NCI-H2081 (cell line): ENCODE measurements at places on chromosomes 5 and 9.

DNA sequence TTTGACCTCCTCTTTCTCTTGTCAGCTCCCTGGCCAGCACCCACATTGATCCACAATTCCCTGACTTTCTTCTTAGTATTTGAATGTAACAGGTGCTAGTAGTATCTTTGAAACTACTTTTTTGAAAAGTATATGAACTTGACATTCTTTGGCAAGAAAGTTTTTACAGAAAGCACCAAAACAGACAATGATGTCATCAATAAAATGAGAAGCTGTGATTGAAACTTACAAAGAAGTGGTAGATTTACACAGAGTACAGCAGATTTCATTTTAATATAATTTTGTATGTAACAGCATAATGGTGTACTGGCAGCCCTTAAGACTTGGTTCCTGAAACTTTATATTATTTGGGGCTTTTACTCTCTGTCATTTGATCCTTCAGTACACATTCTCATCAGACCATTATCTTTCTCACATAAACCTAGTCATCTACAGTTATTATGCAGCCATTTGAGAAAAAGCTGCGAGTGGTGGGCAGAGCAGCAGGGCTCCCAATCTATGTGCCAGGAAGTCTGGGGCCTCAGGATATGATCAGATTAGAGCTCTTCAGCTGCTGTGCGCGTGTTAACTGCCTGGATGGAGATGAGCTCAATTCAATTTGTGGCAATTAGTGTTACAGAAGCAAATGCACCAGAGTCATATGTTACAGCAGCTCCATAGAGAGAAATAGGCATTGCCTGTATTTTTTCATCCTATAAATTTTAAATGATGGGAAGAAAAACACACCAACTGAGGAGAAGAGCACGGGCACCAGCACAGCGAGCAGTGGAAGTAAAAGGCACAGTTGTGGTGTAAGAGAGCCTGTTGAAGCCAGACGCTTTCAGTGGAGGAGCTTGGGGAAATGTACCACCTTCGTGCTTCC, 126.1 kb downstream of the STARD4 start:
- DNase-seq, result peak; percentile 77

DNA sequence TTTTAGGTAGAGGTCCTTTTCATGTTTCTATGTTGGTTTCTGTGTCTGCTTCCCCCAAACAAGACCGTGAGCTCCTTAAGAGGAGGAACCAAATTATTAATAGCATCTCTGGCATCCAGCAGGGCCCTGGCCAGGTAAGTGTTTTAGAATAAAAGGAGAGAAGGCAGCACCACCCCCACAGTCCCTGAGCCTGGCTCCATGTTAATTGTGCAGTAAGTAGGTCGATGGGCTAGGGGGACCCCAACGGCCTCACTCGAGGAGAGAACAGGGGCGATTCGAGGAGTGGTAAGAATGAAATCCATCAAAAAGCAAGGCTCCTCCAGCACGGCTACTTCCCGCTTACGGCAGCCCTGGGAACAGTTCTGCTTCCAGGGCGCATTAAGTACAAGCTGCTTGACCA, 67.0 kb downstream of the GABBR2 start:
- no peak for DNase-seq

- DNase-seq, result no peak
Measured at GRCh38 chr9:127333221-127334064, 63.5 kb upstream of the SLC2A8 start.

DNA sequence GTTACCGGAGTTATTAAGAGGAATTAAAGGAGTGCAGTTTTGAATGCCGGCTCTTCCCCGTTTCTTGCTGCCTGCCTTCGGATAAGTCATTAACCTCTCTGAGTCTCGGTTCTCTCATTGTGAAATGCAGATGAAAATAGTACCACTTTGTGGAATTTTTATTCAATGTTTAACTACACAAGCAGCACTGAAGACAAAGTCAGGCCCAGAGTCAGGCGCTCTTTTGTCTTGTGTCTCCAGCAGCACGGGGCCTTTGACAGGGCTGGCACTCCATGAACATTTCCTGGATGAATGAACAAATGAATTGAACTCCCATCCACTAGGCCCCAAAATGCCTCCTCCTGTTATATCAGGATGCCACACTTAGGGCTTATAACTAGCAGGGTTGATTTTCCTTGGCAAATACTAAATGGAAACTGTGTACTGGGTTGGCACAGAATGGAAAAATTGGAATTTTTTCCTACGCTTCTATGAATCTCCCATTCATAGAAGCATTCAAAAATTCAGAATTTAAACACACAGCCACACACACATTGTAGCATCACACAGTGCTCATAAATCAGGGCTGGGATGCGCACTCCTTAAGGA, 332.8 kb downstream of the MLLT3 start:
- DNase-seq, result no peak

DNA sequence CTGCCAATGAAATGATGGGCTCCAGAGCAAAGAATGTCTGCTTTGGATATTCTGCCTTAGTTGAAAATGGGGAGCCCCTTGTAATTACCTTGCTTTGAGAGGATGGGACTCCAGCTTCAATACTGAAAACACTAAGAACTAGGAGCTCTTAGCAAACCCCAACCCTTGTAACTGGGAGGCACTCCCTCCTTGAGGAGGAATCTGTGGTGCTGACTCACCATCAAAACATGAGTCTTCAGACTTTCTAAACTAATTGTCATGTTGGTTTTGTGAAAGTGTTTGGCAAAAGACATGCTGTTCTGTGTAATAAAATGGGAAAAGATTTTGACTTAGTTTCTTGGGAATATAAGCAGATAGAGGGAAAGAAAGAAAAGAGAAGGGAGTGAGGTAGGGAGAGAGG, 91.9 kb upstream of the PTPRD start:
- DNase-seq, result no peak

DNA sequence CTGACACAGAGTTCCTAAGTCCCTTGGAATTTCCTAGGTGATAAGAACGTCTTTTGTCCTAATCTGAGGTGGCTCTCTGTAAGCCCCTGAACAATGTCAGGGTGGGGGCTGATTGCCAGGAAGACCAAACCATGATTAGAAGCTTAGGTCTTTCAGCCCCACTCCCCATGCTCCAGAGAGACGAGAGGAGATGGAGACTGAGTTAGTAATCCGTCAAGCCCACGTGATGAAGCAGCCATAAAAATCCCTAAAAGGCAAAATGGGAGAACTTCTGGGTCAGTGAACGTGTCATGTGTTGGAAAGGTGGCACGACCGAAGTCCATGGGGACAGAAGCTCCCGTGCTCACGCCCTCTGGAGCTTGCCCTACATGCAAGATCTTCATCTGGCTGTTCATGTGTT, 85.6 kb downstream of the RAD23B start:
- no peak for DNase-seq

GRCh38 chr5:177546258-177546741, 8.1 kb downstream of the FAM193B start:
- DNase-seq, result no peak
